Activated T-cell treated with anti-CD3 and anti-CD28 coated beads for 1 hour (primary cell): ENCODE measurements at places on chromosomes 11 and 22.

GRCh38 chr11:125356797-125357196, 139.3 kb downstream of the FEZ1 start:
- no peak for DNase-seq

DNA sequence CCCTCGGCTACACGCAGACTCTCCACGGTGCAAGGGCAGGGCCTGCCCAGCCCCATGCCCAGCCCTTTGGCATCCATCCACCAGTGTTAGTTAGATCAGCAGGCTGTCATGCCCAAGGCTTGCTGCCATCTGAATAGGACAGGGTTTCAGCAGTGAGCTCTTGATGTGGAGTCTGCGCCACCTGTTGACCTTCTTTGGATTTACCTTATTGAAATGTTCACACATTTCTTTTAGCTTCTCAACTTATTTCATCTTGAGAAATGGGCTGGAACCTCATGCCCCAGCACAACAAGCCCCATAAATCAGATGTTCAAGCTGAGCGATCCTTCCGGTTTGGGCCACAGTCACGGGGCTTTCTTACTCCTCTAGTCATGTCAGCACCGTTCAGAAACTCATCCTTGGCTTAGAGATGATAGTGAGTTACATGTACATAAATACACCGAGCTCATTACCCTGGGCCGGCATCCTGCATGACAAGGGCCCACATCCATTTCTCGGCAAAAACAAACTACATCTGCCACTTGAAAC, 61.7 kb downstream of the PARVB start:
- no peak for DNase-seq

- DNase-seq, result no peak
Measured at GRCh38 chr11:30990625-30991296, 378.8 kb downstream of the DCDC1 start.

DNA sequence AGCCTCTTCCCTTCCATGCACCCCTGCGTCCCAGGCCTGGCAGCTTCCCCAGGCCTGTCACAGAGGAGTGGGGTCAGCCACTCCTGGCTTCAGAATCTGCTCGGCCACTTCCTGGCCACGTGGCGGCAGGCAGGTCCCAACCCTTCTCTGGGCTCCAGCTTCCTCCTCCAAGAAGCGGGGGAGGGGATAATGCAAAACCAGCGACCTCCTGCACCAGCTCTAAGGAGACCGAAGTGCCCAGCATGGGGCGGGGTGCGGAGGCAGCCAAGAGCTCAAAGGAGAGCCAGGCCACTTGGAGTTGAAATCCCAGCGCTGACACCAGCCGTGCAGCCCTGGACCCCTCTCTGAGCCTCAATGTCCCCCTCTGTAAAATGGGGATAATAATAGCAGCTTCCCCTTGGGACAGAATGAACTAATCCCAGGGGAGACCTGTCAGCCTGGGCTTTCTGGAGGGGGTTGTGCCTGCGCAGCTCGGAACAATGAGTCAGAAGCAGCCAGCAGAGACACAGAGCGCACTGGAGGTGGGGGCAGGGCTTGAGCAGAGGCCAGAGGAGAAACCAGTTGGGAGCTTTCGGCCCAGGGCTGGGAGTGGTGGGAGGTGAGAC, 22.8 kb upstream of the PICK1 start:
- DNase-seq, result no peak

GRCh38 chr11:120696597-120697218, 185.2 kb downstream of the GRIK4 start:
- no peak for DNase-seq

GRCh38 chr22:26461188-26461810, 22.3 kb downstream of the HPS4 start:
- peak; percentile 34 for DNase-seq

DNA sequence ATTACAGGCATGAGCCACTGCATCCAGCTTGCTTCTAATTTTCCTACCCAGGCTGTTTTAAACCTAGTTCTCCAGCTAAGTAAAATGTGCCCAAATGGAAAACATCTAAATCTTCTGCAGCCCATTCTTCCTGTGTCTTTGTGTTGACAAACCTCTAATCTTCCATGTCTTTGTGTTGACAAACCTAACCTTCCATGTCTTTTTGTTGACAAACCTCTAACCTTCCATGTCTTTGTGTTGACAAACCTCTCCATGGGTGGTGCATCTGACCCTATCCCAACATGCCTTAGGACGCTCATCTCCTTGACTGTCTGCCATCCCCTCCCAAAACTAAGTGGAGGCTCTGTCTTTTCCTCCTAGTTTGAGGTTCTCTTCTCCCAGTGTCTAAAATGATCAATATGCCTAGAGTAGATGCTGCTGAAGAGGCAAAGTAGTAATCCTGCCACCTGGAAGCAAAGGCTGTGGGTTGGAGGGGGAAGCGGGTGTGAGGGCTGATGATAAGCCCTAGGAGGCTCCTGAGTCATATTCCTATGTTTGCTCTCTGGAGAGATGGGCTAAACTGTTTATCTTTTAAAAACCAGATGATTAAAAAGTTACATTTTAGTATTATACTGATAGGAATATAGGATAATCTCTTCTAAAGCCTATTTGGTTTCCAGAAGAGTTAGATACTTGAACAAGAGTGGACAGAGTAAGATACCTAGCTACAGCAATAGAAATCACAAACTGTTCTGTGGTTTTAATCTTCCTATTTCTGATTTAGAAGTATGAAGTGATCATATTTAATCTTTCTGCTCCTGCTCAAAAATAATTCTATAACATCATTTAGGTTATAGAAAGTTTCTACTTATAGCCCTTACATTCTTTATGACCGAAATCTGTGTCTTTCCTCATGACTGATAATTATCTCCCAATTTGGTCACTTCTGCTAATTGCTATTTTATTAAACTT, 7.9 kb downstream of the FEN1 start:
- no peak for DNase-seq

DNA sequence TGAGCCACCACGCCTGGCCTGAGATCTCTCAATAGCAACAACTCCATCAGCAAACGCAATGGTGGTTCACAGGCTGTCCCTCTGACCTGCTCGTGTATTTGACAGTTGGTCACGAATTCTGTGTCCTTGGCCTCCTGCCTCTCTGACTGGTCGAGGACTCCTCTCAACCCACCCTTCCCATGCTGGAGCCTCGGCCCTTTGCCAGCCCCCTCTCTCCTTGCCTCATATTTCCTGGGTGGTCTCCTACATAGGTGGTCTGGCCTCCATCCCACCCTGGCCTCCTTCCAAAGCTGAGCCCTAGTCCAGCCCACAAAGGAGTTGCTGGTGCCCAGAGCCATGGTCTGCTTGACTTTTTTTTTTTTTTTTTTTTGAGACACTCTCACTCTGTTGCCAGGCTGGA, 11.4 kb upstream of the A4GALT start:
- DNase-seq, result no peak

DNA sequence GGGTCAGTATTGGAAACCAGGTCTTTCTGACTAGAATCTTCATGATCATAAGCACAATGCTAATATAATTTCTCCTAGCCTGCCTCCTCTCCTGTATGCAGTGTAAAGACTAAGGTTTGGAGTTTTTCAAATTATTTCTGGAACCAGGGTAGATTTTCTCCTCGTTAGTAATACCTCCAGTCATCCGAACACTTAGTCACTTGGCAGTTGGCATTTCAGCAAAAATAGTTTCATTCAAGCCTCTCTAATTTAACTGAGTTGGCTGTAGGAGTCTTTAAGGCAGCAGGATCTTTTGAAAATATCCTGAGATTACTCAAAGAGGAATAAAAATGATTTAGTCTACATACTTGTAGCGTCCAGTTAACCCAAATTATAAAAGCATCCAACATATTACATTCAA, 6.3 kb downstream of the TYR start:
- no peak for DNase-seq

GRCh38 chr11:120141768-120142423, 4.0 kb upstream of the TRIM29 start:
- no peak for DNase-seq

DNA sequence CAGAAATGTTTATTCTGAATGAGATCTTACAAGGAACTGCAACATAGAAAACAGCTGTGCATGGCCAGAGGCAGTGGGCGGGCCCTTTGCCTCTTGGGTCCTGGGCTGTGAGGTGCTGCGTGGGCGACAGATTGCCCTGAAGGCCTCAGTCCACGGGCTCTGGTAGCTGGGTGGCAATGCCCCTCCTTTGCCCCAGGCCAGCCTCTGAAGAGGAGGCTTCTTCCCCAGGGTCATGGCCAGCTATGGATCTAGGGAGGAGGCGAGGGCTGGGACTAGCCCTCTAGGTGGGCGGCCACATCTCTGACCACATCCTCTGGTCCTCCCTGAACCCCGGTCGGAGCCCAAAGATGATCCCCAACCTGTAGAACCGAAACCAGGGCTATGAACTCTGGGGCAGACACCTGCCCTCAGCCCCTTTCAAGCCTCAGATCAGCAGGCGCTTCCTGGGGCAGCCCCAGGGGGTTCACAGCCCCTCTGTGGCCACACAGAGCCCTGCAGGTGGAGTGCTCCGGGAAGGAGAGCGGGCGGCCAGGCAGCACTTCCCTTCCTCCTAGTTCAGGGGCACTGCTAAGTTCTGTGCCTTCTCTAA, 6.6 kb upstream of the CDC42BPG start:
- DNase-seq, result no peak

GRCh38 chr22:36977947-36978660, 41.1 kb downstream of the TST start:
- peak; percentile 92 for DNase-seq

DNA sequence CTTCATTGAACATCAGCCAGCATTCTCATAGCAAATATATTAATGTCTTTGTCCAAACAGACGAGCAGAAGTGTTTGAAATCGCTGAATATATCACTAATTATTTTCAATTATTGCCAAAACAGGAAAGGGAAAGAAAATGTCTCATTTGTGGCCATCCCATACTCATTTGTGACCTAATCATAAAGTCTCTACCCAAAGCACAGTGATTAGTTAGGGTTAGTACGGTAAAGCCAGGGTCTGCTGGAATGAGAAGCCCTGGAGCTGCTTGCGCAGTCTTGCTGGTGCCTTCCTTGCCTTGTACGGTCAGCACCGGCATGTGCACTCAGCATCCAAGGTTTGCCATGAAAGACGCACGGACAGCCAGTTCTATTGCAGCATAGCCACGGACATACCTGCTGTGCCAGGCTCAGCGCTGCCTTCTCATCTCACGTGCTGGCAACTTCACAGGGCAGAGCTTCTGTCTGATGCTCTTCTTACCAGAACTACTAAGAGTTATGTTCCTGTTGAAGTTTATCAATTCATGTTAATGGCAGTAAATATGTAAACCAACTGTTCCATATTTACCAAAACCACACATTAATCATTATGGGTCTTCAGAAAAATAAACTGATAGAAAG, 74.7 kb upstream of the POU2AF2 start:
- no peak for DNase-seq

DNA sequence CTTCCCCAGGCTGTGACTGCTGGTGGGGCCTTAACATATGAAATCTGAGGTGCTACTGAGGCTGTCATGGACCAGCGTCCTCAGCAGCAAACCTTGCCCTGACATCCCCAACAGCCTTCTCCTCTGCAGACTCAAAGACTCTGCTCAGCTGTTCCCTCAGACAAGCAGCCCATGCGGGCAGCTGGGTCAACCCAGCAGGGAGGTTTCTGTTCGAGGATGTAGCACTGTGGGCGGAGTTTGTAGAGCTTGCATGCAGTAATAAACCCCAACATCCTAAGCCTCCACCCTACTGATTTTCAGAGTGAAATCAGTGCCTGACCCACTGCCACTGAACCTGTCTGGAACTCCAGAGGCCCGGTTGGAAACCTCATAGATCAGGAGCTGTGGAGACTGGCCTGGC, 88.8 kb upstream of the XKR3 start:
- DNase-seq, result no peak

GRCh38 chr22:28009272-28009827, 90.3 kb upstream of the PITPNB start:
- peak; percentile 61 for DNase-seq

DNA sequence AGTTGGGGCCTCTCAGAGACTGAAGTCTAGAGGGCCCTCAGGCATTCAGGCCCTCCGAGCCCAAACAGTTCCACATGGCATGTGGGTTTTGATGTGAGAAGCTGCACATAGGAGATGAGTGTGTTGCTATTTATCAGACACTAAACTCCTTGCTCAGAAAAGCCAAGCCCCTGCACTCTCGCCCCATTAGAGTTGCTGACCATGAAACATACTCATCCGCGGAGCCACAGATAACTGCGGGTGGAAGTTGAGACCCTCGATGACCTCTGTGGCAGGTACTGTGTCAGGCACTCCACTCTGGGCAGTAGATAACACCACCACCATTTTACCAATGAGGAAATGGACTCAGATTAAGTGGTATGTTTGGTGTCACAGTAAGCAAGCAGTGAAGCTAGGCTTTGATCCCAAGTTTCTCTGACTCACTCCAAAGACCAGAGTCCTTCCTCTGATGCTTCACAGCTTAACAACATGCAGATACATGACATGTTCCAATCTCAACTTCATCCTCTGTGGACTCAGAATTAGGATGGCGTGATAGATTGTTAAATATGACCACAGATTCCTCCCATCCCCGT, 202.1 kb downstream of the ADAMTS15 start:
- no peak for DNase-seq

- no peak for DNase-seq
Measured at GRCh38 chr11:132093536-132094259, 723.3 kb downstream of the NTM start.

GRCh38 chr22:47781024-47781423, 1018.6 kb downstream of the TBC1D22A start:
- no peak for DNase-seq

GRCh38 chr22:22366537-22366936, 122.0 kb downstream of the VPREB1 start:
- DNase-seq, result no peak

GRCh38 chr11:72411623-72412419, 22.5 kb downstream of the CLPB start:
- DNase-seq, result no peak

GRCh38 chr11:45523760-45524159, 141.7 kb downstream of the CHST1 start:
- no peak for DNase-seq
